ENCODE measurements at places on chromosomes 12 and 14.

DNA sequence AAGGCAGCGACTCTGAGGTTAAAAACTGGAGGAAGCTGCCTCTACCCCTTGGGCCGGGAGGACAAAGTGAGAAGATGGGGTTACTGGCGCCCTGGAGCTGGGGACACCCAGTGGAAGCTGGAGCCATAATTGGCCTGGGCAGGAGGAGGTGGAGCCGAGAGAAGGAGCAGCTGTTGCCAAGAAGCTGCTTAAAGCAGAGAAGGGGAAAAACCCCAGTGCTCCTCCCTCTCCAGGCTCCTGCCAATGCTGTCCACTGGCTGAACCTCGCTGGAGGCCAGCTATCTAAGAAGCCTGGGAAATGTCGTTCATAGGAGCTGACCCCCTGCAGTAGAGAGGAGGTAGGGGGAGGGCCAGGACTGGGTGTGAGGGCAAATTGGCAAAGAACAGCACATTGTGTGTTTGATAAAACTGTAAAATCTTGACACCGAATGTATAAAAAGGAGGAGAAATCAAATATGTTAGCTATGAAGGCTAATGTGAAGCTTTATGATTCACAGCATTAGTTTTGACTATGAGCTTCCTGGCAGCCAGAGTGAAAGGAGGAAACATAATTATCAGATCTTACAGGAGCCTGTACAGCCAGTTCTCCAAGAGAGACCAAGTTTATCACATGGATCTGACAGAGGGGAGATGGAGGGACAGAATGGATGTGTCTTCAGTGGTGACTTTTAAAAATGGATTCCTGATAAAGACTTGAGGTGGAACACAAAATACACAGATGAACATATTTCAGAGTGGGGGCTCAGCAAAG is 9.5 kb downstream of the HHIPL1 start:
- DNase-seq, result peak; percentile 67

GRCh38 chr12:64633940-64634337 is 23.6 kb downstream of the RASSF3 start:
- DNase-seq, result peak; percentile 47

DNA sequence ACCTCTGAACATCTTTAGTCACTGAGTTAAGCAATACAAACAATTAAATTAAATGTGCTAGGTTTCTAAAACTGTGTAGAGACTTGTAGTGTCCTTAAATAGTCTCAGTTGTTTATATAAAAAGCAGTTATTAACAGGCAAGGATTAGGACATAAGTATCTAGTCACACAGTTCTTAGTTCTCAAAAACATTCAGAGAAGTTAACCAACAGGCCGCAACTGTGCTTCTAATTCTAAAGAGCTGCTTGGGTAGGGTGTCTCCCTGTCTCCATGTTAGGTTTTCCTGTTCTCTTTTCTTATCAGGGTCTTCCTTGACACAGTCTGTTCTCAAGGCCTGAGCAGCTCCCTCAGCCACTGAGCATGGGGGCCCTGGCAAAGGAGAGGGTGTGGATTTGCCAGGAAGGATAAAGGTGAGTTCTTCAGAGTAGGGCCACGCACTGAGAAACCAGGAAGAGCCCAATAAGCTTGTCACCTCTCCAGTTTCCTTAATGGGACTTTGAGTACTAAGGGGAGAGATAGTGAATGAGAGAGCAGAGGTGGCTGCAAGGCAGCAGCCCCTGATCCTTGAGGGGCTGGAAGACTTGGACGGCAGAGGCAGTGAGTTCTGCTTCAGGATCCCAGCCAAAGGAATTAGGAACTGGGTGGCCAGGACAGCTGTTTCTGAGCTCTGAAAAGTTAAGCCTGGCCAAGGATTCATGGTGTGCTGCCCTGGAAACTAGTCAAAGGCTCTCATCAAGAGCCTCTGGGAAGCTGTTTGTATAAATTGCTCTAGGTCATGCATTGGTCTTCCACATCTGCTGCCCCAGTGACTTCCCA is 177.3 kb downstream of the MYRFL start:
- peak; percentile 17 for DNase-seq

- no peak for DNase-seq
Measured at GRCh38 chr14:47739541-47739940, 64.1 kb upstream of the MDGA2 start.

DNA sequence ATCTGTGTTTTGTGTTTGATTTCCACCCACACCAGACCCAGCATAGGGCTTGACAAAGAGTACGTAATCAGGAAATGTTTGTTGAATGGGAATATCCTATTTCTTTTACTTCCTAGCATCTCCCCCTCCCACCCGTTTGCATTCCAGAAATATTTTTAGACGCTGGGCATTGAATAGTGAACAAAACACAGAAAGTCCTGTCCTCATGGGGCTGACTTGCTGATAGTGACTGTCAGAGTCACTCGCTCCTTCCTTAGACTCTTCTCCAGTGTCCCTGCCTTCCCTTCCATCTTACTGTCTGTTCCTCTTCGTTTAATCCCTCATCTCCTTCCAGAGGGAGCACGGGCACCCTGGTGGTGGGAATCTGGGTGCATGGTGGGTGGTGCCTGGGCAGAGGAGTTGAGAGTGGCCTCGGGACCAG is 53.6 kb downstream of the SLC25A47 start:
- peak; percentile 26 for DNase-seq

GRCh38 chr12:111812881-111813741 is 28.9 kb upstream of the MAPKAPK5 start:
- peak; percentile 78 for DNase-seq

DNA sequence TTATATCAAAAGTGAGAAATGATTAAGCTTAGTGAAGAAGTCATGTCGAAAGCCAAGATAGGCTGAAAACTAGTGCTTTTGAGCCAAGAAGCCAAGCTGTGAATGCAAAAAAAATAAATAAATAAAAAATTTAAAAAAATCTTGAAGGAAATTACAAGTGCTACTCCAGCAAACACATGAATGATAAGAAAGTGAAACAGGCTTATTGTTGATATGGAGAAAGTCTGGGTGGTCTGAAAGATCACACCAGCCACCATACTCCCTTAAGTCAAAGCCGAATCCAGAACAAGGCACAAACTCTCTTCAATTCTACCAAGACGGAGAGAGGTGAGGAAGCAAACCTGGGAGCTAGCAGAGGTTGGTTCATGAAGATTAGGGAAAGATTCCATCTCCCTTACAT is 49.7 kb downstream of the MED13L start:
- DNase-seq, result no peak

- no peak for DNase-seq
Measured at GRCh38 chr14:61351477-61351876, 30.1 kb downstream of the PRKCH start.

GRCh38 chr14:66884149-66884548 is 305.1 kb upstream of the GARIN2 start:
- DNase-seq, result no peak

GRCh38 chr14:53716578-53716977 is 240.0 kb downstream of the BMP4 start:
- no peak for DNase-seq

DNA sequence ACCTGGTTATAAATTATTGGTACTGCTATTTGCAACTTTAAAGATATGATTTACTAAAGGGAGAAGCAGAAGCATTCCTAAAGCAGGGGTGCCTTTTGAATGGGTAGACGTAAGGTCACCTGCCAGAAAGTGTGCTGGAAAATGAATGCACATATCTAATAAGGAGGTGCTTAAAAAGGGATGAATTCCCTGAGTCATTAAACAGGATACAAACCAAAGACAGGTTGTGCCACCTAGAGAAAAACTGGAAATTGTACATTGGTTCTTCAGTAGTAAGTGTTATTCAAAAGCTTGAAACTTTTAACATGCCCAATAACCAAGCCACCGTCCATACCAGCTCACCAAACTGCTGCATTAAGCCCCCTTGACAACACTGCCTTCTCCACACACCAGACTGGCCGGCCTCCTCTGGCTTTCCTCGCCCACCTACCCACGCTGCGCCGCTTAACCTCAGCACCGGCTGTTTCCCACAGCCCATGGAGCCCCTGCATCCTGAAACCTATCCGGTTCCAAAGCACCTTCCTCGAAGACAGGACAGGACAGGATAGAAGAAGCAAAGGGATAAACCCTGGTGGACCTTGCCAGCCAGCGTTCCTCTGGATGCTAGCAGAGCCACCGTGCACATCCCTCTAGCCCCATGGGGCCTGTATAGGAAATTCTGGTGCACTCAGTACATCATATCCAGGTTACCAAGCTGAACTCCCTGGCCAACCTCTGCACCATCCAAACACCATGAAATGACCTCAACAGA is 201.5 kb upstream of the CAND1 start:
- no peak for DNase-seq

GRCh38 chr14:64723691-64724577 is 19.7 kb downstream of the PLEKHG3 start:
- peak; percentile 39 for DNase-seq

- peak; percentile 29 for DNase-seq
Measured at GRCh38 chr12:27781680-27782079, 1.6 kb upstream of the MANSC4 start.

DNA sequence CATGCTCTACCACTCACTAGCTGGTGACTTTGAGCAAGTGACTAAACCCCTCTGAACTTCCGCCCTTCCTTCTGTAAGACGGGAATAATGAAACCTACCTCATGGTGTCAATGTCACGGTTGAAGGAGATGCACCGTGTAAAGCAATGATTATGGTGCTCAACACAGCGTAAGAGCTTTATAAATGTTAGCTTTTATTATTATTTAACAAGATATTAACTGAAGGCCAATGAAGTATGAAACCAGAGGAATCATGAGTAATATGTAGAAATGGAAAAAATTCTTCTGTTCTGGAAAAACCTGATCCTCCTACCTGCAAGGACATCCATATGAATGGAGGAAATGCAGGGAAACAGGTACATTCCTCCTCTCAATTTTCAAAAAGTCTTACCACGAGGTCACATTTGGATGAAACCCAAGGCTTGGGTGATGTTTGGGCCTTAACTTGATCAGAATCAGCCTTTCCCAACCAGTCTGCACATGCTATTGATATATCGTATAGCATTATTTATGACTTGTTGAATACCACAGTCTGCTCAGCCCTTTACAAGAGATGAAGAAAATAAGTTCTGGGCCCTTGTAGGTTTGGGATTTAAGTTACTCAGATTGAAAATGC is 166.8 kb upstream of the TBX3 start:
- no peak for DNase-seq

GRCh38 chr14:60515511-60516289 is 6.8 kb downstream of the SIX6 start:
- DNase-seq, result no peak

GRCh38 chr14:75495882-75496281 is 26.4 kb upstream of the BATF start:
- DNase-seq, result no peak

- DNase-seq, result peak; percentile 36
Measured at GRCh38 chr12:68432622-68433021, 100.5 kb upstream of the MDM1 start.

GRCh38 chr14:37695866-37696265 is 100.4 kb downstream of the TTC6 start:
- DNase-seq, result peak; percentile 50

DNA sequence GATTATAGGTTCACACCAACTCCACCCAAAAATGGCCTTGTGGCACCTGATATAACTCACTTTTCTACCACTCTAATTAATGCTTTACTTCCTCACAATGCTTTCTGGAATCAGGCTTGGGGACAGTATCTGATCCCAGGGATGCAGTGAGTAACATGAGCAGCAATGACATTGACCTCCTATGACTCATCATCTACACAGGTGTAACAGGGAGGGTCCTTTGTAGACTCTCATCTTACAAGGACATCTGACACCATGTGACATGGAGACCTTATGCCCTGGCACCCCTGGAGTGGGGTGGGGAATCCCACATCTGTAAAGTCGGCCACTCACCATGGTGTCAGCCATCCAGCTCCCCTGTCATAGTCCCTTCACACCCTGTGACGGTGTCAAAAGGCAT is 586.4 kb downstream of the MED13L start:
- DNase-seq, result no peak

- no peak for DNase-seq
Measured at GRCh38 chr12:9180810-9181209, 27.4 kb downstream of the PZP start.

DNA sequence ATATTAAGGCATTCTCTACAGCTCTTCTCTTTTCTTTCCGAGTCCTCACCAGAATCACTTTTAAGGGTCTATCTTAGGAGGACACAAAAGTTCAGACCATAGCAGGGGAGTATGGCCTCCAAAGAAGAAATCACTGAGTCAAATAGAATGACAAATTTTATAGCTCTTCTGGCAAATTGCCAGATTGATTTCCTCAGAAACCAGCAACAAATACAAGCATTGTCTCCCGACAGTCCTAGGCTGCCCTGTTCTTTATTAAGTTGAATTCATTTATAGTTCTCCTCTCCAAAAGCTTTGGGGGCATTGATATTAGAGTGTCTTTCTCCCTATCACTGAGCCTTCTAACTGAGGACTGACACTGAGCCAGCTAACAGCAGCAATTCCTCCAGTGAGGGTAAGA is 156.4 kb upstream of the FRMD6 start:
- no peak for DNase-seq

GRCh38 chr12:49893753-49894750 is 9.6 kb downstream of the FAIM2 start:
- DNase-seq, result peak; percentile 22

DNA sequence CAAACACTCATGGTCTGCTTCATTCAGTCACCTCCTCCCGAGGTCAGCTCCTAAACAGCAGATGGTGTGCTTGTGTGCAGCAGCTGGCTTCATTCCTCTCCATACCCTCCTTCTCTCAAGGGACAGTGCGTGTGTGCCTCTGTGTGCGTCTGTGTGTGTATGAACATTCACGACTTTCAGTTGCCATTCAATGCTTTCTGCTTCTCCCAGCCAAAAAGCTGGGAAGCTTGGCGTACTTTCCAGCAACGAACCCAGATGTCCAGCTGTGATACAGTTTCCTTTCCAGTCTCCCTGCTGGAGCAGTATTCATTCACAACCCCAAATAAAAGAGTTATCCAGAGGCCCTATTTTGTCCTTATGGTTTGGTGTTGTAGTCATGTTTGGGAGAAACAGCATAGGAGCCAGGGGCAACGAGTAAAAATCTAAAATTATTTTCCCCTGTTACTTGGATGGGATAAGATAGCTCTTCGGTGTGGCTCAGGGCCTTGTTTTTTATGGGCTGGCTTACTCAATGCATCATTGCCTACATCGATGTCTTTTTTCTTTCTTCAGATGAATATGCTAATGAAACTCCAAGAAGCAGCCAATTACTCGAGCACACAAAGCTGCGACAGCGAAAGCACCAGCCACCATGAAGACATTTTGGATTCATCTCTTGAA is 379.3 kb downstream of the NAV3 start:
- peak; percentile 37 for DNase-seq

- DNase-seq, result peak; percentile 63
Measured at GRCh38 chr12:6038160-6038559, 86.3 kb downstream of the VWF start.

GRCh38 chr14:105398044-105398725 is at the start of gene TEX22:
TEX22 (plus strand) TSS chr14:105398538; CDS start chr14:105399341, 803 bp downstream.
- peak; percentile 85 for DNase-seq

- DNase-seq, result no peak
Measured at GRCh38 chr14:61369454-61369810, 48.1 kb downstream of the PRKCH start.

DNA sequence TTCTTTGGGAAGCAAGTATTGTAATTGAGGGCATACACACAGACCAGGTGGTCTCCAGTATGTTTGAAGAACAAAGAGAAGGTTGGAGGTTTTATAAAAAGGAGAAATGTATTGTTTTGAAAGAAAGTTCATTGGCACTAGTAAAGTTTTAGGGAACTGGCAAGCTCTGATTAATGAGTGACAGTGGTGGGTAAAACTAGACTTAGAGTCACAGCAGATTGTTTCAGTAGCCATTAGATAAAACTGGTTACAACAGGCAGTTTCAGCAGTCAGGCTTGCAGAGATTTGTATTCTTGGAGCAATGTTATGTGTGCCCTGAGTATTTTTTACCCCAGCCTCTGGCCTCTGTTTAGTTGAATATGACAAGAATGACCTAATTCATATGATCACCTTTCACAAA is 49.1 kb upstream of the ARID2 start:
- no peak for DNase-seq

Data from fibroblast of skin of abdomen (primary cell).